ENCODE measurements at places on chromosomes 1 and 21.

GRCh38 chr1:33633019-33633801, 160.8 kb downstream of the ZSCAN20 start:
- DNase-seq, result peak; percentile 82

DNA sequence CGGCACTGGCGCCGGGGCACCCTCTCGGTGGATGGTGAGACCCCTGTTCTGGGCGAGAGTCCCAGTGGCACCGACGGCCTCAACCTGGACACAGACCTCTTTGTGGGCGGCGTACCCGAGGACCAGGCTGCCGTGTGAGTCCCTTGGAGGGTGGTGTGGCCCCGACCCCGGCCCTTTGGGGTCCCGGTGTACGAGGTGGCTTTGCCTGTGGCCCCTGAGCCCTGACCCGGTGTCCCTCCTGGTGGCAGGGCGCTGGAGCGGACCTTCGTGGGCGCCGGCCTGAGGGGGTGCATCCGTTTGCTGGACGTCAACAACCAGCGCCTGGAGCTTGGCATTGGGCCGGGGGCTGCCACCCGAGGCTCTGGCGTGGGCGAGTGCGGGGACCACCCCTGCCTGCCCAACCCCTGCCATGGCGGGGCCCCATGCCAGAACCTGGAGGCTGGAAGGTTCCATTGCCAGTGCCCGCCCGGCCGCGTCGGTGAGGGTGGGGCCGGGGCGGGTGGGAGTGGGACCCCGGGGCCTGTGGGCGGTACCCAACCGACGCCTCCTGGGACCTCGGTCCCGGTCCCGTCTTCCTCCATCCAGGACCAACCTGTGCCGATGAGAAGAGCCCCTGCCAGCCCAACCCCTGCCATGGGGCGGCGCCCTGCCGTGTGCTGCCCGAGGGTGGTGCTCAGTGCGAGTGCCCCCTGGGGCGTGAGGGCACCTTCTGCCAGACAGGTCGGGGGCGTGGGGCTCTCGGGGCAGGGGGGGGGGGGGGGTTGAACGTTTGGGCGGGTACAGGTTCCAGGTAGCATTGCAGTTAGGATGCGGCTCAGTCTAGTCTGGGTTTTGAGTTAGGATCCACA, 24.6 kb downstream of the RNF223 start:
- no peak for DNase-seq

GRCh38 chr1:177137814-177138213, 26.7 kb downstream of the ASTN1 start:
- no peak for DNase-seq

DNA sequence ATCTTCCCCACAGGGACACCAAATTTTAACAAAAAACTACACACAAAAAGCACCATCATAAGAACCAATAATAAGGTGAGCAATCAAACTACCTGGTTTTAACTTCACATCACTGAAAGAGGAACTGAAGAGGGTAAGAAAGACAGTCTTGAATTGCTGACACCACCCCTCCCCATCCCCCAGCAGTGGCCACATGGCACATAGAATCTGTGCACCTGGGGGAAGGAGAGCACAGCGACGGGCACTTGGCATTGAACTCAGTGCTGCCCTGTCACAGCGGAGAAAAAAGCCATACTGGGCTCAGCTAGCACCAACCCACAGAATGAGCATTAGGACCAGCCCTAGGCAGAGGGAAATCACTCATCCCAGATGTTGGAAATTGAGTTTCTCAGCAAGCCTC, 640.0 kb upstream of the ADGRL2 start:
- no peak for DNase-seq

DNA sequence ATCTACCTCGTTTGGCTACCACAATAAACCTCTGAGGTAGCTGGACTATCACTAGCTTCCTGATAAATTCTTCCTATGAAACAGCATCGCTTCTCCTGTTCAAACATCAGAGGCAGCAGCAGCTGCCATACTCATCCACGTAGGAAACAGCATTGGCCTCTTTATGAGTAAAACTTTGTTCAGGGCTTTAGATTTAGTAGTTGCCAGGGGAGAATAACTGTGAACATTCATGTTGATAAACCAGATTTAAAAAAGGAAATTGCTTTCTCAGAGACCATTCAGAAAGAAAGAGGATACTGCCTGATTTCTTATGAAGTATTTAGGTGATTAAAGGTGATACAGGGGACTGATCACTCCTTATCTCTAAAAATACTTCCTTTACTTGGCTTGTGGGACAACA, 7.2 kb downstream of the CEP170 start:
- no peak for DNase-seq

DNA sequence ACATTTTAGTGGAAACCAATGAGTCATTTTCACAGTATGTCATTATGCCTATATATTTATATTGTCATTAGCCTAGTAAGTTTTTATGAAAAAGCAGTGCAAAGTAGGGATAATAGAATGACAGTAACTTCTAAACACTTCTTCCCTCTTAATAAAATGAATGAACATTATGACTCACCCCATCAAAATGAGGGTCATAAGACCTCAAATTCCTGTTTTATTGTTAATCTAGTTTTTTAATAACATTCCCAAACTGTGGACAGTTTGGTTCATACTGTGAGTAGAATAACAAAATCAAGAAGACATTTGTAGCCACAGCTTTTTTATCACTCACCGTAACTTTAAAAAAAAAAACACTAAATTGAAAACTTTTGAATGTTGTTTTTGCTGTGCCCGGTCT, 160.5 kb downstream of the LRRC40 start:
- DNase-seq, result no peak

- no peak for DNase-seq
Measured at GRCh38 chr1:109239409-109240068, 9.8 kb upstream of the CELSR2 start.

Measured in inflammatory macrophage treated with lipopolysaccharide for 4 hours (primary cell).